ENCODE measurements at places on chromosomes 5 and 9.

GRCh38 chr5:167950126-167950721 is 341.2 kb upstream of the WWC1 start:
- no peak for DNase-seq

DNA sequence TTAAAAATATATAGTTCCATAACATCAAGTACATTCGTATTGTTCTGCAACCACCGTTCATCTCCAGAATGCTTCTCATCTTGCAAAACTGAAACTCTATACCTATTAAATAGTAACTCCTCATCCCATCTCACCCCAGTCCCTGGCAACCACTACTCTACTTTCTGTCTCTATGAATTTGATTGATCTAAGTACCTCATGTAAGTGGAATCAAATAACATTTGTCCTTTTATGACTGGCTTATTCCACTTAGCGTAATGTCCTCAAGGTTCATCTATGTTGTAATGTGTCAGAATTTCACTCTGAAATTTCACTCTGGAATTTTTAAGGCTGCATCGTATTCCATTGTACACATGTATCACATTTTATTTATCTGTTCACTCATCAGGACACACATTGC is 132.1 kb upstream of the RUSC2 start:
- no peak for DNase-seq

- no peak for DNase-seq
Measured at GRCh38 chr9:99433095-99433494, 211.0 kb downstream of the SEC61B start.

- no peak for DNase-seq
Measured at GRCh38 chr9:121786998-121787422, 135.6 kb downstream of the DAB2IP start.

- no peak for DNase-seq
Measured at GRCh38 chr9:17725399-17726010, 146.6 kb downstream of the SH3GL2 start.

GRCh38 chr9:111783857-111784256 is 10.9 kb downstream of the SHOC1 start:
- no peak for DNase-seq

DNA sequence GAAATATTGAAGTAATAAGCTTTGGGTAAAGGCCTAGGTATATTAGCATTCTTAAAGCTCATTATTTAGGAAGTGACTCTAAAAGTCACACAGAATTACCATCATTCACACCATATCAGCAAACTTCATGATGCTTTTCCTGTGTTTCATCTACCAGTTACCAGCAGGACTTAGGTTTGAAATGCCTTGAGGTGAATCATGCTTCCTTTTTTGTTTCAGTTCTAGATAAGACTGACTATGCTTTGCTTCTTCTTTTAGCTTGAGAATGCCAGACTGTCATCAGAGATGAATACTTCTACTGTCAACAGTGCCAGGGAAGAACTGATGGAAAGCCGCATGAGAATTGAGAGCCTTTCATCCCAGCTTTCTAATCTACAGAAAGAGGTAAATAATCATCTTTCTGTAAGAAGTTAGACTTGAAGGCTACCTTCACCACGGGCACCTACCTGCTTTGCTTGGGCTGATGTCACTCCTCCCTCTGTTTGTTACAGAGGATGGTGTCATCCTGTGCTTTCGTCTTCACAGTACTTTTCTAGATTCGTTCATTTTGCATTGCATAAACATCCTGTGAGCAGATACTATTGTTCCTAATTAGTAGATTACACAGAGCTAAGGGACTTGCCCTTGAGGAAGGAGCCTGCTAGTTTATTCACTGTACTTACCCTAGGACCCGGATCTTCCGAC is 34.7 kb downstream of the LMNB1 start:
- no peak for DNase-seq

DNA sequence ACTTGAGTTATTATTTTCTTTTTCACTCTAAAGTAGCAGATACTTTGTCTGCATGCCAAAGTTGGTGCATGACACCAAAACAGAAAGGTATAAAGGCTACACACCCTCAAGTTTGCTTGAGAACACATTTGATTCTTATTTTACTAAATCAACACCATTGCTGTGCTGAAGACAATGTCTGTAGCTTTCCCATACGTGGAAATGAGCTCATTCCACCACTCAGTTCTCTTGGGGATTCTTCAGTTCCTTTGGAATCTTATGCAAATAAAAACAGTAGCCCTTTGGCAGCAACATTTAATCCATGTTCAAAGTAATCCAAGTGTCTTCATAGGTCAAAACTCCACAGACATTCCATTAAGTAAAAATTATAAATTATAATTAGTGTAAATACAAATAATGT is 264.9 kb downstream of the TLE1 start:
- DNase-seq = no peak

DNA sequence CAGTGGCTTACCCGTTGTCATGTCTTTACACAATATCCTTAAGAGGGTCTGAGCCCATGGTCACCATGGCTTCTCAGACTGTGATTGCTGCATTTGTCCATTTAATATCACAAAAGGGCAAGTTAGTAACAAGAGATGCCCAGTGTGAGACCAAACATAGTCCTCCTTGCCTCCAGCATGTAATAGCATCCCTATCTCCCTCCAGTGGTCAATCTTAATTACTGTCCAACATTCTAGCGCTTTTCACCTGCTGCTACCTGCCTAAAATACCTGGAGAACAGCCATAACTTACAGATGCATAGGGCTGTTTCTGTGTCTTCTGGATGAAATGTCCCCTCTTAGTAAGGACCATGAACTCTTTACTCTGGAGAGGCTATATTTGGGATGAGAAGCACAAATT is 267.2 kb upstream of the DAB2 start:
- DNase-seq = no peak

- no peak for DNase-seq
Measured at GRCh38 chr5:143573568-143574170, 170.2 kb upstream of the NR3C1 start.

GRCh38 chr9:85283421-85283820 is 458.3 kb downstream of the AGTPBP1 start:
- no peak for DNase-seq

DNA sequence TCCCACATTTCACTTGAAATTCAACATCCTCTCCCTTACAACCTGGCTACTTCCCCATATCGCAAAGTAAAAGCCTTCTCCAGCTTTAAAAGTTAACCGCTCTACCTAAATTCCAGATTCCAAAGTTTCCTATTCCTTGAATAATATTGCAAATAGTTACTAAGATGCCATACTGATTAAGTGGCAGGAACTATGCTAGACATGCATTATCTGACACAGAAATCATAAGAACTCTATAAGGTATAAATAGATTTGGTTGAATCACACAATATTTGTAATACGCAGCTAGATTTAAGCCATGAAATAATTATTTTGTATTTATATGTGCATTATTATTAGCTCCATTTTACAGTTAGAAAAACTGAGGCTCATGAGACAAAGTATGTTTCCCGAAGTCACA is 92.8 kb downstream of the NFIB start:
- no peak for DNase-seq

DNA sequence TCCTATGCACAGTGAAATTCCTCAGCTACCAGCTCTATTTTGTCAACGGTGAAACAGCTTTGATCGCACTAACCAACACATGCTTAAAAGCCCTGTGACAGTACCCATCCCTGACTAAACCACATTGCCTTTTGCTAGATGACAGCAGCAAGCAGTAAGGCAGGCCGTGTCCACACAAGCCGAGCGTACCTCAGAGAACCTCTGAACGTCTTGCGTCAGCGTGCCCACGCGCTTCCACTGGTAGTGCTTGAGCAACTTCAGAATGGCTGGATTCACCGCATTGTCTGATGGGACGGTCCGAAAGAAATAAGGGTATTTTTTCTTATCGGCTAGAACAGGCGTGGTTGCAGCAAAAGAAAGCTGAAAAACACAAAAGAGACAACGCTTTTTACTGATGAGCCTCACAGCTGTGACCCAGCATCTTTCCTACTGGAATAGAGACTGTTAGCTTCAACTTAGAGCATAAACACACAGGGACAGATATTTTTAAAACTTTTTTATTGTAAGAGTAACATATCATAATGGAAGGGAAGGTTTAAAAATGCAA is 167.0 kb downstream of the GABBR2 start:
- DNase-seq = no peak

- DNase-seq = no peak
Measured at GRCh38 chr5:128234928-128235641, 151.5 kb downstream of the SLC12A2 start.

DNA sequence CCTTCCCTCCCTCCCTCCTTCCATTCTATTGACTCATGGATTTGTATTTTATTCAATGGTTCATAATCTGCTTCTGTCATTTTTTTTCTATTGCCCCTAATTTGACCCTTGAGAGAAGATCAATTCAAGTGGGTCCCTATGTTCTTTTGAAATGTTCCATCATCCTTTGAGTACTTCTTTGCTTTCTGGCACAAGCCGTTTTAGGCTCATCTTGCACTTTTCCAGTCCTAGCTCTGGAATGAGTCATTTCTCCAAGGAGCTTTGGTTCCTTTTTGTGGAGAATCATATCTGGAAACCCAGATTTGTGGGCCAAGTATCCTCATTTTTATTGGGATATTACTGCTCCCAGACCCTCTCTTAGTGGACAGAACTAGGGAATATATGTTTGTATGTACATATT is 126.8 kb upstream of the PTPN3 start:
- no peak for DNase-seq

DNA sequence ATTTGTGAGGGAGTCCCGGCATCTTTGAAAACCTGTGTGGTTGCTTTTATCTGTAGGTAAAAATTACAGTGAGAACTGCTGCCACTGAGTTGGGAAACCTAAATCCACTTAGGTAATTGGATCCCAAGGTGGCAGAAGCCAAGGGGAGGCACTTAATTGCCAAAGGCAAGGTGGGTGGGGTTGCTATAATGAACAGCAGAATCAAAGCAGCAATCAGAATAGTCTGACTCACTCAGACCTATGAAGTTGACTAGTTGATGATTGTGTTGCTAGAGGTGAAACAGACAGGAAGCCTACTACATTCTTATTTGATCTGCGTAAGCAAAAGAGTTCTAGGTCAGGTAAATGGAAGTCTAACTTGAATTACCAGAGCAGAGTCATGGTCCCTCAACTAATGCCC is 17.3 kb upstream of the BICD2 start:
- no peak for DNase-seq

DNA sequence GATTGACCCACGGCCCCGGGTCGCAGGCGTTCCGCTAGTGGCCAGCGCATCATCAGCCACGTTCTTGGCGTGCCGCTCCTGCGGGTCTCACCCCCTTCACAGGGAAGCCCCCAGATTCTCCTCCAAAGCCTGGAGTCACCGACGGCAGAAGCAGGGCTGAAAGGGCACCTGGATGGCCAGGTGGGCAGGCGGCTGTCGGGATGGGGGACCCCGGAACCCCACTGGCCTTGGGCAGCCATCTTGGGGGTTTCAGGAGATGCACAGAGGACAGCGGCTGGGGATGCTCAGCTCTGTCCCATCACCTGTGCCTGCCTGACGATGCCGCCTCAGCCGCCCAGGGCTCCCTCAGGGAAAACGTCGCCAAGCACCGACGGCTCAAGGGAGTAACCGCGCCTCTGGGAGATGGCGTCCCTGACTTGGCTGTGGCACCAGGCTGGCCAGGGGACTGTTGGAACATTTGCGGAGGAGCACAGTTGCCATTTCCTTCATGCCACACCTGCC is 14.1 kb upstream of the SLC9A3 start:
- no peak for DNase-seq

DNA sequence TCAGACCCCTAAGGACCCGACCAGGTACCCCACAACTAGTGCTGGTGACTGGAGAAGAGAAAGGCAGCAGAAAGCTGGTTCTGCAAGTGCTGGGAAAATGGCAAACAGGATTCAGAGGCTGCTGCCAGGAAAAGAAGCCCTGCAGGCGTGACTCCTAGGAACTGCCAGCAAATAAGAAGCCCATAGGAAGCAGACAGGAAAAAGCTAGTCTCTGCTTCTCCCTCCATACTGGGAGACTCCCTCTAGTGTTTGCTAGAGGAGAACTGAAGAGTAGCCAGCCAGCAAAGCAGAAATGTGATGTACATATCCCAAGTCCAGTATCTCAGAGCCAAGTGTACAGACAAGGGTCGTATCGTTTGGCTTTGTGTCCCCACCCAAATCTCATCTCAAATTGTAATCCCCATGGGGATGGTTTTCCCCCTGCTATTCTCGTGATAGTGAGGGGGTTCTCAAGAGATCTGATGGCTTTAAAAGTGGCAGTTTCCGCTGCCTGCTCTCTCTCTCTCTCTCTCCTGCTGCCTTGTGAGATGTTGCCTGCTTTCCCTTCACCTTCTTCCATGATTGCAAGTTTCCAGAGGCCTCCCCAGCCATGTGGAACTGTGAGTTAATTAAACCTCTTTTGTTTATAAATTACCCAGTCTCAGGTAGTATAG is 38.1 kb upstream of the TUSC1 start:
- DNase-seq = no peak

GRCh38 chr9:607417-607816 is 234.1 kb upstream of the DMRT1 start:
- DNase-seq = no peak

- no peak for DNase-seq
Measured at GRCh38 chr5:150092159-150092787, 5.9 kb upstream of the CSF1R start.

Data from GM18507 (cell line).